ENCODE measurements at places on chromosomes 16 and 17.
A peak's percentile ranks its signal among the peaks of the same experiment; 100 is the strongest.

DNA sequence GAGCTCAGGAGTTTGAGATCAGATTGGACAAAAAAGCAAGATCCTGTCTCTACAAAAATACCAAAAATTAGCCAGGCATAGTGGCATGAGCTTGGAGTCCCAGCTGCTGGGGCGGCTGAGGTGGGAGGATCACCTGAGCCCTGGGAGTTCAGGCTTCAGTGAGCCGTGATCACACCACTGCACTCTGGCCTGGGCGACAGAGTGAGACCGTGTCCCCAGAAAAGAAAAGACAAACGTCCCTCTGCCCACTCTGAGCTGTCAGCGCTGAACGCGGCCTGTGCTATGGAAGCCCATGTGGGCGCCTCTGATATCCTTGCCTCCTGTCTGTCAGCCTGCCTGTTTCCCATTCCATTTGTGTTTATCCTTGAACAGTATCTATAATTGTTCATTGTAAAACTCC, 50.7 kb downstream of the FOXK2 start:
- DNase-seq = no peak

DNA sequence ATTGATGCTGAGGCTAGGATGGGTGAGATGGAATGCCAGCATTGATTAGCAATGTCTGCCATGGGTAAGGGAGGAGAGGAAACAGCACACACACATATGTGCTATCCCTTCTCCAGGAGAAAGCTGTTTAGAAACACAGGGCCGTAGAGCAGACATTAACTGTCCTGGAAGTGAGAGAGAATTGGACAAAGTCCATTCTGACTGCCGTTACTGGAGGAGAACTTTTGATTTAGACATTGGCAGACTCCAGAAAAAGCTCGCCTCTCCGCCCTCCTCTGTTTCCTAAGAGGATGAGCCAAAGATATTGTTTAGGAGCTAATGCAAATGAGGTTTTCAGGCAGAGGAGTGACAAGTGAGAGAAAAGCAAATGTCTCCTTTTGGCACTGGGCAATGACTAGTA, 237.0 kb downstream of the HAPSTR1 start:
- DNase-seq = no peak

GRCh38 chr17:83046448-83047181, 32.8 kb upstream of the METRNL start:
- no peak for DNase-seq

GRCh38 chr16:89924297-89924924, 1.3 kb downstream of the TUBB3 start:
- DNase-seq = peak; percentile 63

DNA sequence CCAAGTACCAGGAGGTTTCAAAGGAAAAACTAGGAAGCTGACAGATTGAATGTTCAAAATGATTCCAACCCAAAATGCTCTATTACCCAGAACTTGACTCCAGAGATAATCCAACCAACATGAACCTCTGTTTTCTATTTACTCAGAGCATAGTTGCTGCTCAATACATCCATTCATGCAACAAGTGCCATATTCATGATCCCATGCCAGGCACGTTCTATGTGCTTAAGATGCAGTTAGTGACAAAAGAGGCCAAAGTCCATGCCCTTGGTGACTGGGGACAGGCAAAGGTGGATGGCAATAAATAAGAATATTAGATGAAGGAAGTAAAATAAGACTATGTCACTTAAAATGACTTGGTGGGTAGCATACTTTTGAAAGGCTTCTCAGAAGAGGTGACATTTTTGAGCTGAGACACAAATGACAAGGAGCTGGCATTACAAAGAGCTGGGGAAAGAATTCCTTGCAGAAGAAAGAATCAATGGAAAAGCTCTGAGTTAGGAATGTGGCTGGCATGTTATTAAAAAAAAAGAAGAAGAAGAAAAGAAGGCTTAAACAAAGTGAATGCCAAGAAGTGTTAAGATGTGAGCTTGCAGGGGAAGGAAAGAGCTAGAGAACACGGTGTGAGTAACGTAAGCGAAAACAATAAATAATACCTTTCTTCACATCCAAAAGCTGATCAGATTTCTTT, 34.5 kb downstream of the TOX3 start:
- no peak for DNase-seq

DNA sequence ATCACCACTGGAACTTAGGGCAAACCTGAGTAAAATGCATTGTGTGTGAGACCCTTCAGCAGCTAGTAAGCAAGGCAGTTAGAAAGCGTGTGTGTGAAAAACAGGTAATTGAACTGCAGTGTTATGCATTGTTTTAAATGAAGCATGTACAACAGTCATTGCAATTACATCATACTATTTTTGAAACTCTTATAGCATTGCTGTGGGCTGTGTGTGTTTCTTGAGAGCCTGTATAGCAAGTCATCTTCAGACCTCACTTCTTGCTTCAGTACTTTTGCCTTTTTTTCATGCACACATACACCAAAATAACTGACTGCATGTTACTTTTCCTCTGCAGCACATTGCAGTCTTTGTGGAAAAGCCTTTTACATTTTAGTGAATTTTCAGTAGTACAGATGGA, 19.2 kb downstream of the PTRH2 start:
- no peak for DNase-seq

DNA sequence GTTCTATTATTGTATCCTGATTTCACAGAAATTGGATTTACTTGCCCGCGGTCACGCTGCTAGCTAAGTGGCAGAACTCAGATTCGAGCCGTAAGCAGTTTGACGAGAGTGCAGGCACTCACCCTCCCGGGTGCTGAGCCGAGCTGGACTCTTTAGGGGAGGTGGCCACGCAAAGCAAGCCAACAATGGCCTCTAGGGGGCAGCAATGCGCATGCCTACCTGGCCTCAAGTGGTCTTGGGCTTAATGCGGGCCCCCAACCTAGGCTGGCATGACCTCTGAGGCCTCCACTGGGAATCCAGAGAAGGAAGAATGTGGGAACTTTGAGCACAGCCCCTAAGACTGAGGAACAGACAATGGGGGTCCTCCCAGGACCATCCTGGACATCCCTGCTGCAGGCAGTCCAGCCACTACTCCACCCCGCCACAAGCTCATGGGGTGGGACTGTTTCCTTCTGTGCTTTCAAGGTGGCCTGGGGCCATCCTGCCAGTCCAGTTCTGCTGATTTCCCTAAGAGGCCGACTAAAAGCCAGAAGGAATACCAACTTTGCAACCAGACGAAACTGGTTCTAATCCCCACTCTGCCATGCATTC, 276.5 kb downstream of the XYLT1 start:
- DNase-seq = peak; percentile 37

GRCh38 chr16:11188801-11189740, 66.9 kb downstream of the SOCS1 start:
- no peak for DNase-seq
